ELF-1 (cell line): ENCODE measurements at places on chromosomes 4 and X.
A peak's percentile ranks its signal among the peaks of the same experiment; 100 is the strongest.

- no peak for DNase-seq
Measured at GRCh38 chr4:136742333-136742732, 790.0 kb downstream of the PCDH18 start.

GRCh38 chrX:57353472-57354132 is 67.1 kb downstream of the FAAH2 start:
- DNase-seq, result no peak

DNA sequence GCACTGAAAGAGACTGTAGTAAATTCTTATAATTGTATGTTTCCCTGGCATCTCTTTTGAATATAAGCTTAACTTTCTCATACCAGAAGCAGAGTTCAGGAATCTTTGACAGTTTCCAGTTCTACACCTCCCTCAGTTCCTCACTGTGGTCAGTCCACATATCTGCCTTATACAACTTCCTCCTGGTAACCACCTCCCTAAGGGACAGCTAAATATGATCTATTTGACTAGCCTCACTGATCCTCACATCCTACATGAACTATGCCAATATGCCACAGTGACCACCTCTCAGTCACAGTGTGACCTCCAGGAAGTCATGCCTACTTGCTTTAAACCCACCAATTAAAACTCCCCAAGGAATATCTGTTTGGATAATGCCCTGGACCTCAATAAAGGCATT is 51.6 kb upstream of the HDAC8 start:
- DNase-seq, result no peak

DNA sequence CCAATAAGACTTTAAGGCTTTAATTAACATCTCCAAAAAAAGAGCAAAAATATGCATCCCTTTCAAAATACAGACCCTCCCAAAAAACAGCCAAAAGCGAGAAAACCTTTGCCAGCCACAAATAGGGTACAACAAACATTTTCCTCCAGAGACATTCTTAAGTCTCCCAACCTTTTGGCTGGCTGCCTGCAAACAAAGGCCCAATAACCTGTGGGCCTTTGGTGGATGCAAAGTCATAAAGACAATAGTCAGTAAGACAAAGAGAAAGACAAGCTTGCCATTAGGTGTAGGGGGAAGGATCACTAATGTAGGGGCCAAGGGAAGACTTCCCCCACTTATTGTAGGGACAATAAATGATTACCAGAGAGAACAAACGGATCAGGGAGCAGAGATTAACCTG is 215.5 kb upstream of the ZFP42 start:
- no peak for DNase-seq

GRCh38 chr4:123821861-123822260 is 425.3 kb downstream of the SPRY1 start:
- DNase-seq, result no peak

GRCh38 chrX:9882669-9883446 is 84.3 kb upstream of the CLDN34 start:
- peak; percentile 47 for DNase-seq

- no peak for DNase-seq
Measured at GRCh38 chrX:14027036-14027435, 2.7 kb downstream of the GEMIN8 start.

- no peak for DNase-seq
Measured at GRCh38 chrX:148417934-148418333, 82.5 kb upstream of the AFF2 start.

- DNase-seq, result no peak
Measured at GRCh38 chr4:150510176-150510865, 71.6 kb upstream of the MAB21L2 start.

DNA sequence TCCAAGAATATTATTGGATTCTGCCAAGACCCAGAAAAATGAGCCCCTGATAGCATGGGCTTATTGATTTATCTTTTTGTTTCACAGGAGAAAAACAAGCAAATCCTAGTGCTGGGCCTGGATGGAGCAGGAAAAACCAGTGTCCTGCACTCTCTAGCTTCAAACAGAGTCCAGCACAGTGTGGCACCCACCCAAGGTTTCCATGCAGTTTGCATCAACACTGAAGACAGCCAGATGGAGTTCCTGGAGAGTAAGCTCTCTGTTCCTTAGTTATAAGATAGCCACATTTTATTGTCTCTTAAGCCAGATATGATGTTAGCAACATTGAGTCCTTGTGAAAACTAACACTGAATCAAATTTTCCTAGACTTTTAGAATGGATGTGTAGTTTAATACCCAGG is 5.5 kb downstream of the ARL9 start:
- no peak for DNase-seq

DNA sequence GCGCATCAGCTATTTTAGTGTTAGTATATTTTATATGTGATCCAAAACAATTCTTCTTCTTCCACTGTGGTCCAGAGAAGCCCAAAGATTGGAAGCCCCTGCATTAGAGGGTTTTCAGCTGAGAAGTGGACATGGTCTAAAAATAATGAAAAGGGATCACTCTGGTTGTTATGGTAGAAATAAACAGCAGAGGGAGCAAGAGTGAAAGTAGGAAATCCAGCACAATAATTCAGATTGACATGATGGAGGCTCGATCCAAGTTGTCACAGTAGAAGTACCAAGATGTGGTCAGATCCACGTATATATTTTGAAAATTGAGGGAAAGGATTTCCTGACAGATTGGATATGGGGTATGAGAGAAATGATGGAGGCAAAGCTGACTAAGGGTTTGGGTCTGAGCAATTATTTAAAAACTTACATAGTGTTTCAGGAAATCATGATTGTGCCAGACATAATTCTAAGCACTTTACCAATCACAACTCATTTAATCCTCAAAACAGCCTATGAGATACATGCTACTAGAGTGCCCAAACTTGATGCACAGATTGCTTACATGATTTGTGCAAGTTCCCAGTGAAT is 17.0 kb upstream of the TMEM144 start:
- no peak for DNase-seq

GRCh38 chrX:70226687-70227086 is 7.8 kb upstream of the AWAT1 start:
- no peak for DNase-seq

- no peak for DNase-seq
Measured at GRCh38 chr4:76894537-76895255, 3.2 kb downstream of the SOWAHB start.

DNA sequence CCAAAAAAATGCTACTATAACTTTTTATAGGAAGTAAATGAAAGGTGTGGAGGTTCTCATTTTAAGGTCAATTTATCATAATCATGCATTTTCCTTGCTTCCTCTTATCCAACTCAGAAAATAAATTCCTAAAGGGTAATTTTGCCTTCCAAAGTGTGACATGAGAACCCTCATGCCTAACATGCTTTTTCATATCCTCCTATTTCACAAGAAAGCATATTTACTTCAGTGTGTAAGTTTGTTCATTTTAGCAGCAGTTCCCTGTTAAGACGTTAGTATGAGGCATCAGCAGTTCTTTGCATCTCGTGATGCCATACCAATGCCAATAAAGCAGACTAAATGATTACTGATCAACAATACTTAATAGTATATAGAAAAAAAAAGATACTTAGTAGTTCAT is 18.4 kb downstream of the WDFY3 start:
- DNase-seq, result no peak

DNA sequence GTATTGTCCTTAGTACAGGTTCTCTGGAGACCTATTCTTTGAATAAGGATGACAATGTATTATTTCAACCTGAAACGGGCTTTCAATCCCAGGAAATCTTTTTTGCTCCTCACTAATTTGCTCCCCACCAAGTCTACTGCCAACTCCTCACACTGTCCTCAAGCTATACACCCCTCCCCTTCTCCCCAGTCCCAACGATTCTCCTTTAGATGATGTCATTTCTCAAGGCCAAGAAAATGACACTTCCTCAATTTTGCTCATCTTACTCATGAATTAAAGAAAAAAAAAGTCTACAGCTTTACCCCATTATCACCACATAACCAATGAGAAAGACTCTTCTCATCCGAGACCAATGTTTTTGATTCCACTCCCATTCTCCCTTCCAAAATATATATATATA is 20.6 kb downstream of the AP1S2 start:
- no peak for DNase-seq

- DNase-seq, result peak; percentile 58
Measured at GRCh38 chr4:6753103-6753560, 29.4 kb upstream of the KIAA0232 start.

DNA sequence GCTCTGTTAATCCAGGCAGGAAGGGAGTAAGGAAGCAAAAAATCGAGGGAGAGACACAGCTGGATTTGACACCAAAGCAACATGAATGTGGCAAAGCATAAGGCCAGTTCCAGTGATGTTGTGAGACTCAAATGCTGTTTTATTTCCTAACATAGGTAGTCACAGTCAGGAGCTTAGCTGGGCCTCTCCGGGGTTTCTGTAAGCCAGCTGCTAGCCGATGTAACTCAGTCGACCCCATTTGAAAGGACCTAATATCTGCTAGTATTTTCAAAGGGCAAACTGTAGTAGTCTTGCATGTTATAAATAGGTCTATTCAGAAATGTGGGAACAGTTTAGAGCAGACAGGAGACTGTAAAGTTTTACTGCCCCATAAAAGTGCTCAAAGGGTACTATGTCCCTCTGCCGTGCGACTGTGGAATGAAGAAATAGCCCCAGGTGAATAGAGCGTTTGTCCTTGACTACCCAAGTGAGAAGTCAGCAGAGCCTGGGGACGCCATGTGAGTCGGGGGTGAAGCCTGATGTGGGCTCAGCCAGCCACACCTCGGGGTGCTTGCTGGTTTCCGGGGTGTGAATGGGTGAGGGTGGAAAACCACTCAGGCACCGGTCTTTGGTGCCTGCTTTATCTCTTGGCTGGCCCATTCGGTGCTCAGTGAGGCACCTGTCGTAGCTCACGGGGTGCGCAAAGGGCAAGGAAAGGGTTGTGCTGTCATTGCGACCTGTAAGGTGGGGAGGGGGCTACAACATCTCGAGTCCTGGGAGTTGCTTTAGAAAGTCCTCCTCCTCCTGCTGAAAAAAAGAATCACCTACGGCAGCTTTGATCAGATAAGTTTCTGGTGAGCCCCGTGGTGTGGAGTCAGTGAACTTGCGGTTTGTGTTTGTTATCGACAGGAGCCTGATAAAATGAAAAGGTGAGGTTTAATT is 745 bp downstream of the TRIM2 start:
- DNase-seq, result peak; percentile 78

DNA sequence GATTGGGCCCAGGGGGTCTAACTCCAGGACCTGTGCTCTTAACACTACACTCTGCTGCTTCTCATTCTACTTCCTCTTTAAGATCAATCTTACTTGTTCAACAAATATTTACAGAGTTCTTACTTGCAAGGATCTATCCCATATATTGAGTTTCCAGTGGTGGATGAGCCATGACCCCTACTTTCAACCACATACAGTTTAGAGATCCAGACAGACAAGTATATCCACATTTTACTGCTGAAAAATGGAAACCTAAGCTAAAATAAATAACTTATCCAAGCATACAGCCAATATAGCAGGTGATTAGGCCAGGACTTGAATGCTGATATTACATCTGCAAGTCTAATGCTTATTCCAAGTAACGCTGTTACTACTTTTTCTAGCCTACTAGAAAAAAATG is 18.7 kb downstream of the TMEM150C start:
- DNase-seq, result no peak

- no peak for DNase-seq
Measured at GRCh38 chr4:64272432-64272831, 136.8 kb downstream of the TECRL start.

- no peak for DNase-seq
Measured at GRCh38 chr4:110635163-110635865, 12.4 kb upstream of the PITX2 start.

- DNase-seq, result peak; percentile 42
Measured at GRCh38 chr4:110198049-110198434, 373 bp downstream of the ELOVL6 start.

- no peak for DNase-seq
Measured at GRCh38 chr4:118905566-118905965, 16.9 kb downstream of the SYNPO2 start.

DNA sequence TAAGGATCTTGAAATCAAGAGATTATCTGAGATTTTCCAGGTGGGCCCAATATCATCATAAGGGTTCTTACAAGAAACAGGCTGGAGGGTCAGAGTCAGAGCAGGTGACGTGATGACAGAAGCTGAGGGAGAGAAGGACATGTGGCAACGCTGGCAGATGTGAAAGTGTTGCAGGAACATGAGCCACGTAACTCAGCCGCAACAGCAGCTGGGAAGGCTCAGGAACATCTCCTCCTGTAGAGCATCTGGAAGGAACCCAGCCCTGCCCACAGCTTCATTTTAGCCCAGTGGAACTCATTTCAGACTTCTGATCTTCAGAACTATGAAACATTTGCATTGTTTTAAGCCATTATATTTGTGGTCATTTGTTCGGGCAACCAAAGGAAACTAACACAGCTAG is 156.3 kb upstream of the VEGFC start:
- no peak for DNase-seq

DNA sequence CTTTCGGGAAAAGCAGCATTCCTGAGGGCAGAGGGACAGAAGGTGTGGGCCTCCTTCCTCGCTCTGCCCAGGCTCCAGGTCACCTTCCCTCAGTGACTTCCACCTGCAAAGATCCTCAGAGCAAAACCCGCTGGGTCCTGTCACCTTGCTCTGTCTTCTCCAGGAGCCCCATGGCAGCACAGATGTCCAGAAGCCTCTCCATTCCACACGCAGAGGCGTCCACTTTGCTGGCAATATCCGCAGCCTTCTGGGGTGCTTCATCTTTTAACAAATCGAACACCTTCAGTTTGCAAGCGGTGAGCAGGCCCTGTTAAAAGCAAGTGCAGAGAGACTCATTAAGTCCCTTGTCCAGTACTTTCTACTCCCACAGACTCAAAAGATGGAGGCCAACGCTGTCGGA is 27.3 kb downstream of the ASMTL start:
- no peak for DNase-seq

DNA sequence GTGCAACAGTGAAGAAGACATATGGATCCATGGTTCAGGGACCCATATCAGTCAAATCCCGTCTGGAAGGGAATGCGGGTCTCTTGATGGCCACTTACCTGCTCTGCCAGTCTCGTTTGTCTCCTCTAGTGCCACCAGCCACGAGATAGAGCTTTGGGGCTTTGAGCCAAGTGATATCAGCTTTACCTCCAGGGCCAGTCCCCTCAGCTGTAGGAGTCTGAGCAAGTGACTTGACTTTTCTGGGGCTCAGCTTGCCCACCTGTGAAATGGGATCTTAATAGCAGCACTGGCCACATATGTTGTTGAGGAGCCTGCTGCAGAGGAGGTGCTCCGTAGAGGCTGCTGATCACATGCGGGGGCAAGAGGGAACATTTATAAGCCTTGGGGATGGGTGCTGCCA is 1.2 kb downstream of the SLC2A9 start:
- no peak for DNase-seq
